ENCODE measurements at places on chromosomes 4 and X.

- DNase-seq = no peak
Measured at GRCh38 chr4:124095621-124096020, 616.9 kb downstream of the ANKRD50 start.

- no peak for DNase-seq
Measured at GRCh38 chr4:135244696-135245095, 1043.1 kb upstream of the PABPC4L start.

- DNase-seq = no peak
Measured at GRCh38 chr4:24001486-24002329, 111.9 kb upstream of the PPARGC1A start.

DNA sequence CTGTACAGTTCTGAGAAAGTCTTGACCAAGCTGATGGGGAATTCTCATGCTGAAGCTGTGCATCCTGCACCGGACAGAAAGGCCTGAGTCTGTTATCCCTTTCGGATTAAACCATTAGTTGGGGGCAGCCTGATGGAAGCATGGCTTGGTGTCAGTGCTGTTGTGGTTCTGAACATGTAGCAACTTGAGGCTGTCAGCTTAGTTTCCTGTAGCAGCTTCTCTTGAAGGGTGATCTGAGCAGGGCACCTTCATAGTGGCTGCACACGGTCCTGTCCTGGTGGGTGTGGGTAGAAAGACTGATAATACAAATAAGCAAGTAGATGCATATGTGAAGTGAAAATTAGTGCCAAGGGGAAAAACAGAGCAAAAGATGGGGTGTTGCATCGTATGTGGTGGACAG is 11.7 kb downstream of the KIAA0232 start:
- no peak for DNase-seq

GRCh38 chr4:129978315-129978714 is 882.4 kb downstream of the C4orf33 start:
- no peak for DNase-seq
